Naive thymus-derived CD8-positive, alpha-beta T cell (primary cell): ENCODE measurements at places on chromosomes 4 and X.

DNA sequence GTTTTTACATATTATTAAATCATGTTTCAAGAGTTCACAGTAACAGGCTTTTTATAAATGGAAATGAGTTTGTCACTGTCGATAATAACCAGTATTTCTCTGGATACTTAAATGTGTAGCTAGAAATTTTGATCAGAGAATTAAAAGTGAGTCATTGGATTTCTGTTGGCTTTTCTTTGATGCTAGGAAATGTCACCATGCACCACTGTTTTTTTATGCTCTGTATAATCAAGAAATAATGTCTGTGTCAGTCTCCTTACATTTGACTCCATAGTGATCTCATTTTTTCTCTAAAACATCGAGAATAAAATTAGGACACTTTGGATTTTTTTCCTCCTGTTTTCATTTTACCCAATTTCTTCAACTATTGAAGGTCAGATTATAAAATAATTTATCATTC lies 234.2 kb downstream of the RAPGEF2 start:
- no peak for DNase-seq

DNA sequence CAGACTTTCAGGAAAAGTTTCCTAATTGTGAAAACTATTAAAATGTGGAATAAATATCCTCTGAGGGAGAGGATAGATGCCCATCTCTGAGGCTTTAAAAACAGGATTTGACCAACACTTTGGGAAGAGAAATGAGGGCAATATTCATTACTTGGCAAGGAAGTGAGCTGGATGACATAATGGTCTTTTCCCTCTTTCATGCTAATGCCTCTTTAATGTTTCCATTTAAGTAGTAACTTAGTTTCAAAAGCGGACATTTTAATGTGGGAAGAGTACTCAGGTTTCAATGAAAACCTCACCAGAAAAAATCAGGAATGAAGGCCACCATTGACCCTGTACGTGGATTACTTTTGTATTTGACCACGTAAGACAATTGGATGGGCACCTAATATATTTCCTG lies 503.3 kb downstream of the ANKRD50 start:
- DNase-seq, result no peak

DNA sequence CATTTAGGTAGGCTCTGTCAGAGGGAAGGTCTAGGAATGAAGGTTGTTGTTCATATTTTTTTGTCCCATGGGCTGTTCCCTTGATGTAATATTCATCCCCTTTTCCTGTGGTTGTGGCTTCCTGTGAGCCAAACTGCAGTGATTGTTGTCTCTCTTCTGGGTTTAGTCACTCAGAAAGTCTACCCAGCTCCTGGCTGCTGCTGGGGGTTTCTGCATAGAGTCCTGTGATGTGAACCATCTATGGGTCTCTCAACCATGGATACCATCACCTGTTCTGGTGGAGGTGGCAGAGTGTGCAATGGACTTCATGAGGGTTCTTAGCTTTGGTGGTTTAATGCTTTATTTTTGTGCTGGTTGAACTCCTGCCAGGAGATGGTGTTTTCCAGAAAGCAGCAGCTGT lies 122.8 kb downstream of the ZC4H2 start:
- no peak for DNase-seq

DNA sequence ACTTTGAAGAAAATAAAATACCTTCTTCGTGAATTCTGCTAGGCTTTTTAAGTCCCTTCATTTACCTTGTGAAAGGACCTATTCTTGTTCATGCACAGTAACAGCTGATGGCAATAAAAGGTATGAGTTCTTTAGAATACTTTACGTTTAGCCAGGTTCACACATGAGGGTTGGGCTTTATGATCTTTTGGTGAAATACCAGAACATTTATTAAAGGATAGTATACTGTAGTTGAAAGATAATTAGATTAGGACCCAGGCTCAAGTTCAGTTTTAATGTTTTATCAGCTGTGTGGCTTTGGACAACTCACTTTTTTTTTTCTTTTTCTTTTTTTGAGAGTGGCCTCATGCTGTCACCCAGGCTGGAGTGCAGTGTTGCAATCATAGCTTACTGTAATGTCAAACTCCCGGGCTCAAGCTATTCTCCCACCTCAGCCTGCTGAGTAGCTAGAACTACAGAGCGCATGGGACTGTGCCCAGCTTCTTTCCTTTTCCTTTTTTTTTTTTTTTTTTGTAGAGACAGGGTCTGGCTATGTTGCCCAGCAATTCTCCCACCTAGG lies 28.2 kb upstream of the NEIL3 start:
- DNase-seq, result no peak

- DNase-seq, result no peak
Measured at GRCh38 chr4:114077610-114078009, 98.2 kb upstream of the ARSJ start.

GRCh38 chr4:57043347-57044251 lies 64.9 kb downstream of the POLR2B start:
- DNase-seq, result no peak

GRCh38 chrX:2907295-2907694 lies 21.8 kb downstream of the ARSD start:
- DNase-seq, result no peak
